ENCODE measurements at places on chromosomes 12 and 14.

DNA sequence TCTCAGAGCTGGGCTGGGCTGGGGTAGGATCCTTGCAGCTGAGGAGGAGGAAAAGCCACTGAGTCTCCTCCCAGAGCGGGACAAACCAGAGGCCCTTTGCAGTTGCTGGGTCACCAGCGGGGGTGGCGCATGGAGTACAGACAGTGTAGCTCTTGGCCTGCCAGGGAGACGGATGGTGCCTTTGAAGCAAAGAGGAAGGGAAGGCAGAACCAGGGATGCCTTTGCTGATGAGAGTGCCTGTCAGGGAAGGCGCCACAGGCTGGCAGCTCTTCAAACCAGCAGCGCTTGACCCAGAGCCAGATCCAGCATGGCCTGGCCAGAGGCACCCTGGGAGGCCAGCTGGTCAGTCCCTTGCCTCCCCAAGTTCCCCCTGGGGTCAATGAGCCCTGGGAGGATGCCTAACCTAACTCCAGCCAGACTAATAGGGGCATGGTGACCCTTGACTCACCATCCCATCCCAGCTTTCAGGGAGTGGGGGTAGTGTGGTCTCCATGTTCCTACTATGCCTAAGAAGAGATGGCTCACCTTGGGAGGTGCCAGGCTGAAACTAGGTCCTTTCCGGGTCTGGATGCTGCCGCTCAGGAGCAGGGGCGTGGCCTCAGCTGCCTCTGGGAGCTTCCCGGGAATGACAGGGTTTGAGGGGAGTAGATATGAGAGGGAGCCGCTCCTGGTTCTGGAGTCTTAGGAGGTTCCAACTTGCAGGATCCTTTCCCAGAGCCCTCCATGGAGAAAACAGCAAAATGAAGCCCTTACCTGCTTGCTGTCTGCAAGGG is 19.8 kb downstream of the VASH1 start:
- no peak for DNase-seq

GRCh38 chr12:116397148-116397547 is 119.7 kb upstream of the MED13L start:
- DNase-seq, result no peak

GRCh38 chr12:115433014-115433634 is 749.1 kb upstream of the TBX3 start:
- no peak for DNase-seq

DNA sequence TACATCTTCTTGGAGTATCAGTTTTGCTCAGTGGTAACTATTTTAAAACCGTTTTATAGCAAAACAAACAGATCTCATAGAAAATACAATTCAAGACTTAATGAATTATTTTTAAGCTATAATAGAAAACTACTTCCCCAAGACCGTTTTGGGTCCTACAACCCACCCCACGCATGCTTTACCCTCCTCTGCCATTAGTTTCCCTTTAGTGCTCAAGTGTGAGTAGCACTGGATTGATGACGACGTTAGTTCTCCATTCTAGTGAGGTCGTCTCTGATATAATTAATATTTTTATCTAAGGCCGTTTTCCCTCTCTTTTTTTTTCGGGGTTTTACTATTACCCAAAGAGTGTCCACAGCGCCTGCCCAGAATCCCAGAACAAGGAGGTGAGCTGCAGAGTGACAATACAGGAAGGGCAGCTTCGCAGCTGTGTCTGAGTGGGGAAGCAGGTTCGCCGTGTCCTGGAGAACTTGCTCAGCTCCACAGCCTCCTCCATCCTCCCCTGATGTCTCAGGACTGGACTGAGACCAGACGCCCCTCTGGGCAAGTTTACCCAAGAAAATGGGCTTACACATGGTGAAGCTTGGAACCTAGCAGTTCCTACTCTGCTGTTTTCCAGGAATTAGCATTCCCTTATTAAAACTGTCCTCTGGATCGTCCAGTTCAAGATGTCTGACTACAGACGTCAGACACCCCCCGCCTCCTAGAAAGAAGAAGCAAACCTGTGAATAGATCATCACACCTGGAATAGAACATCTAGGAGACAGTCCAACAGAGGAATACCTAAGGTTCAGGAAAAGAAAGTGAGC is 31.9 kb upstream of the MON2 start:
- DNase-seq, result no peak

DNA sequence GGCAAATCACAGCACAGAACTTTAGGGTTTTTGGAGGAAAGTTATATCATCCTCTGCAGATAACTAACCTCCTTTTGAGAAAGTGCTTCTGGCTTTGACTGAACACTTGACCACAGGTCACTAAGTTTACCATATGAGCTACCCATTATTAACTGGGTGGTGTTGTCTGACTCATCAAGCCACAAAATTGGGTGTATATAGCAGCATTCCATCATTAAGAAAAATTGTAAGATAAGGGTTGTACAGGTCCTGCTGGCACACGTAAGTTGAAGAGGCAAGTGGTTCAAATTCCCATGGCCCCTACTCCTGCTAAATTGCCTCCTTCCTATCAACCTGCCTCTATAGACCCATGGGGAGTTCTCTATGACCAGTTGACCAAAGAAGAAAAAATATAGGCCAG is 39.5 kb downstream of the L2HGDH start:
- DNase-seq, result no peak

- no peak for DNase-seq
Measured at GRCh38 chr12:113019025-113019424, 37.5 kb upstream of the DTX1 start.

DNA sequence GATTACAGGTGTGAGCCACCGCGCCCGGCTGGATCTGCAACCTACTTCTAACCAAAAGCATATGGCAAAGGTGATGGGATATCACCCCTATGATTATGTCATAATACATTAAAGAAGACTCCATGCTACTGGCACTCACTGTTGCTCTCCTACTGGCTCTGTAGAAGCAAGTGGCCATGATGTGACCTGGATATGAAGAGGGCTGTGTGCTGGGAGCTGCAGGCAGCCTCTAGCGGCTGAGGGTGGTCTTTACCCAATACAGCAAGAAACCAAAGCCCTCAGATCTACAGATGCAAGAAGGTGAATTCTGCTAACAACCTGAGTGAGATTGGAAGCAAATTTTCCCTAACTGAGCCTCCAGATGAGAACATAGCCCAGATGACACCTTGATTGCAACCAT is 34.2 kb upstream of the TRIM9 start:
- DNase-seq, result no peak

- DNase-seq, result no peak
Measured at GRCh38 chr14:66017927-66018326, 468.2 kb upstream of the CCDC196 start.

DNA sequence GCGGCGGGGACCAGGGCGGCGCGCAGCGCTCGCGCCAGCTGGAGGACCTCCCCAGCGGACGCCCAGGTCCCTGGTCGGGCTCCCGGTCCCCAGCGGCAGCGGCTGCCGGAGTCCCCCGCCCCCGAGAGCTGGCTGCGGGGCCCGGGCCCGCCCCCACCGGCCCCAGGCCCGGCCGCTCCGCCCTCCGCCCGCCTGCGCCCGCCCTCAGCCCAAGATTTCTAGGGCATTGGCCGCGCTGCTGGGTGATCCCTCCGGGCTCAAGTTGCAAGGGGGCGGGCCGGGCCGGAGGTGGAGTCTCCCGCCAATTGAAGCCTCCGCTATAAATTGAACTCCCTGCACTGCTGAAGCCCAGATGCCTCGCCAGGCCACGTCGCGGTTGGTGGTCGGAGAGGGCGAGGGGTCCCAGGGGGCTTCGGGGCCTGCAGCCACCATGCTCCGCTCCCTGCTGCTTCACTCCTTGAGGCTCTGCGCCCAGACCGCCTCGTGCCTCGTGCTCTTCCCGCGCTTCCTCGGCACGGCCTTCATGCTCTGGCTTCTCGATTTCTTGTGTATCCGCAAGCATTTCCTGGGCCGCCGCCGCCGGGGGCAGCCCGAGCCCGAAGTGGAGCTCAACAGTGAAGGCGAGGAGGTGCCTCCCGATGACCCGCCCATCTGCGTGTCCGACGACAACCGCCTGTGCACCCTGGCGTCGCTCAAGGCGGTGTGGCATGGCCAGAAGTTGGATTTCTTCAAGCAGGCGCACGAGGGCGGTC is at the start of gene DIO3:
DIO3 (plus strand) TSS at position 351 of the 752 bp plus-strand sequence.
- DNase-seq, result no peak

- no peak for DNase-seq
Measured at GRCh38 chr12:13167226-13167625, 29.3 kb upstream of the EMP1 start.

- no peak for DNase-seq
Measured at GRCh38 chr12:49903351-49903699, 375 bp downstream of the FAIM2 start.

GRCh38 chr12:76685246-76685678 is 78.7 kb upstream of the ZDHHC17 start:
- no peak for DNase-seq

DNA sequence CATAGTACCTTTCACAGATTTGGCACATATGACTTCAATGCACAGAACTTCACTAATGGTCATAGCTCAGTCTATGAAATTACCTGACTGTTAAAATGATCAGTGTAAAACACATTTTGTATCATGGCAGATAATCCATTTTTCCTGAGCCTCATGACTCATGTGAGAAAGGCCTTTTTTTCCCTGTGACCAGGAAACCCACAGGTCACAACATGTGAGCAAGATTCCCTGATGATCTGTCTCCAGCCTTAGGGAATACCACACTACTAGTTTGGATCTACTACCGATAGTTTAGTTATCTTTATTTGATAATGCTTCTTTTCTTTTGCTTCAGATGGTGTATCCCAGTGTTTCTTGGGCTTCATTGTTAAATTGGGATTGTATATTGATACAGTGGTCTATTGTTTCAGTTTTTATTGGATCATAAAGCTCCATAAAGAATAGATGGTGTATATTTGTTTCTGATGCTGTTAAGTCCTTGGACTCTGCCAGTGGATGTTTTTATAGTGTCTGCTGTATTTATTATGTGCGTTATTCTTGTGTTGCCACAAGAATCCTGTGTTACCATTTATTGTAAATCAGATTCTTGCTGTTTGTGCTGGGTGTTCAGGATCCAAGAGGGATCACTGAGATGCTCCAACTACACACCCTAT is 248.7 kb upstream of the PELI2 start:
- no peak for DNase-seq

DNA sequence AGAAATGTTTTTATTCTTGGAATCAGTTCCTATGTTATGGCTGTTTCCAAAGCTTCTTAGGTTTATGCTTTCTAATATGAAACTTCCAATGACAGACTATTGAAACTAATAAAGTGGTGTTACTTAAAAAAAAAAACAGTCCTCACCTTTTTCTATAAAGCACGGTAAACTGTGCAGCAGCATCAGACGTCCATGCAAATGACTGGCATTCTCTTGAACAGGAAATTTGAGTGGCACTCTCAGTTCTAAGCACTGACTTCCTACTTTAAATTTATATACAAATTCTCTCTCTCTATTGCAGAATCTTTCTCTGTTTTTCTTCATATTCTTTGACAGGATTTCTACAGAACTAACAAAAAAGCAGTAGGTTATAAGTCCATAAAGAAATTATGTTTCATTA is 2.8 kb upstream of the RAD51AP1 start:
- no peak for DNase-seq

- DNase-seq, result no peak
Measured at GRCh38 chr12:95870897-95871296, 12.1 kb downstream of the SNRPF start.

DNA sequence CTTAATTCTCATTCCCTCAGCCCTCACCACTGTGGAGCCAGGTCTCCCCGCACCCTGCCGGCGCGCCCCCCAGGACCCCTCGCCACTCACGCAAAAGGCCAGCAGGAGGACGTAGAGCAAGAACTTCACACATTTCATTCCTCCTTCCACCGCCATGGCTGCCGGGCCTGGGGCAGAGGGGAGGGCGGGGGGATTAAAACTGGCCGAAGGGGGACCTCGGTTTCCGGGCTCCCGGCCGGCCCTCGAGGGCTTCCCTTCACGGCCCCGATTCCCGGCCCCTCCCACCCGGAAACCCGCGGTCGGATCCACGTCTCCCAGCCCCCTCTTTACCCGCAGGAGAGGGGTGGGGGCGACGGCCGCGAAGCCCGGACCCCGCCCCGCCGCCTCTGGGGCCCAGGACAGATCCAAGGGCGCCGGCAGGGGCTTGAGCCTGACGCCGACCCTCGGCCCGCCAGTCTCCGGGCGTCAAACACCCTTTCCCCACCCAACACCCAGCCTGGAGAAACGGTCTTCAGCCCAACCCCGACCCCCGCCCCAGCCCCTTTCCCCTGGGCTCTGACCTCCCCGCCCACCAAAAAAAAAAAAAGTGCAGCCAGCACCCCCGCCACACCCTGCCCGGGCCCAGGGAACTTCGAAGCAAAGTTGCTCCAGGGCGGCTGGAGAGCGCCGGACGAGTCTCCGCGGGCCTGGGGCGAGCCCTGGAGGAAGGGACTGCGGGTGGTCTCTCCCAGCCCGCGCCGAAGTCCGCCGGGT is 447 bp downstream of the CD63 start:
- DNase-seq, result peak; percentile 93

DNA sequence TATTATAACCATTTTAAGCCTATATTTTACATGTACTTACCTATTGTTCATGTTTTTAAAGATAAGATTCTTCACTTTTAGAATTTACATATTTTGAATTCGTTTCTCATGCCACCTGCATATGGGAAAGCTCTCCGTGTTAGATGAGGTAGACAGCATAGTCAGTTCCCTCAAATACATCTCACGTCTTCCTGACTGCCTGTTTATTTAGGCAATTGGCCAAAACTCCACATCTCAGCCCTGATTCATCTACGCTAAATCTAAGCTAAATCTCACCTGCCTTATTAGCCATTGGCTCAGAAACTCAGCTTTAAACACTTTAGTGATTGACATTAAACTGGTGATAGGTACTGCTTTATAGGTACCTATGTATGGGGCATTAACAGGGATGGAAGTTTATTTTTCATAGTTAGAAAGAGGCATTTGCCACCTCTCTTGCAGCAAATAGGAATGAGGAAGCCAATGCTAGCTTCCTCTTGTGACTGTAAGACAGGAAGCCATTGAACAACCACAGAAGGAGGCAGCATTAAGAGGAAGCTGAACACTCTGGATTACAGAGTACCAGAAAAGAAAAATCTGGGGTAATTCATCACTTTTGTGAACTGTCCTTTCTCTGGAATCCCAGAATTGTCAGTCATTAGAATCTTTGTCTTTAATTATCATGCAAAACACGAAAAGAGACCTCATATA is 111.9 kb downstream of the LRFN5 start:
- no peak for DNase-seq

DNA sequence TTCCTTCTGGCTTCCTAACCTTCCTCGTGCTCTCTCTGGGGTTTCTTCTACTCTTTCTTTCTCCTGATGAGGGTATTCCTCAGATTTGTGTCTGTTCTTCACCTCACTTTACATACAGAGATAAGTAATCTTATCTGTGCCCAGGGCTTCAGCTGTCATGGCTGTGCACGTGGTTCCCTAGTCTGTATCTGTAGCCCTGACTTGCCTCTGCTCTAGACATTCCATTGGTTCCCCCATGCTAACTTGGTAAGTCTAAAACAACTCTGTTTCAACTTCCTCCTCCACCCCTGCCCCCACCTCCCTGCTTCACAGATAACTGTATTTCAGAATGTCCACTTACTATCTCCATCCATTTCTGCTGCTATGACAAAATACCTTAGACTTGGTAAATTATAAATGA is 10.8 kb downstream of the DIP2B start:
- no peak for DNase-seq

GRCh38 chr14:72869407-72870329 is 24.2 kb downstream of the DPF3 start:
- DNase-seq, result no peak

GRCh38 chr12:25594376-25594775 is 41.3 kb upstream of the LMNTD1 start:
- DNase-seq, result no peak

- DNase-seq, result no peak
Measured at GRCh38 chr14:80988735-80989429, 33.5 kb downstream of the TSHR start.
